Tongue (tissue), 3 donors: ENCODE measurements at places on chromosomes 2 and 18. TPM values are rescaled to one million over a fixed set of nuclear protein-coding genes. Genes with fewer than 3 reads are reported as not detected.

The C2orf78 gene
- total RNA-seq, result not detected

The METTL8 gene
- total RNA-seq, result 18.7 TPM

The MC5R gene
- total RNA-seq, result not detected

The CIB4 gene
- not detected for total RNA-seq

The ERBB4 gene
- 17.8 TPM for total RNA-seq

The SEH1L gene
- 28.8 TPM for total RNA-seq

The EIF2AK2 gene
- total RNA-seq, result 31.2 TPM

The DIS3L2 gene
- total RNA-seq, result 34.7 TPM

The ICA1L gene
- total RNA-seq, result 24.8 TPM

The DNAJC5G gene
- total RNA-seq, result not detected

The LAMA3 gene
- total RNA-seq, result 37.0 TPM

The PSMA8 gene
- not detected for total RNA-seq

The ATP6V1B1 gene
- 4.3 TPM for total RNA-seq

The MIB1 gene
- 86.6 TPM for total RNA-seq

The GALR1 gene
- total RNA-seq, result 0.21 TPM

The RTN4 gene
- total RNA-seq, result 539 TPM

The ORC2 gene
- 22.1 TPM for total RNA-seq

The TACR1 gene
- 0.41 TPM for total RNA-seq

The ANKRD36C gene
- total RNA-seq, result 165 TPM

The SOX11 gene
- total RNA-seq, result 15.8 TPM

The IL1R1 gene
- 16.1 TPM for total RNA-seq

The SERPINB3 gene
- total RNA-seq, result 1.3 TPM

The STARD7 gene
- 242 TPM for total RNA-seq

The ANKRD36B gene
- 91.8 TPM for total RNA-seq

The CNGA3 gene
- total RNA-seq, result 0.51 TPM

The CYS1 gene
- total RNA-seq, result 5.4 TPM

The SLC16A14 gene
- 9.9 TPM for total RNA-seq

The TXNDC2 gene
- total RNA-seq, result not detected

The OXER1 gene
- total RNA-seq, result 4.1 TPM

The EPHA4 gene
- total RNA-seq, result 26.2 TPM

The GNAL gene
- total RNA-seq, result 3.9 TPM

The NEU2 gene
- not detected for total RNA-seq

The SSB gene
- total RNA-seq, result 72.5 TPM

The VWC2L gene
- total RNA-seq, result not detected

The DLX1 gene
- total RNA-seq, result 2.4 TPM
